ENCODE measurements at places on chromosomes 2 and 18.

DNA sequence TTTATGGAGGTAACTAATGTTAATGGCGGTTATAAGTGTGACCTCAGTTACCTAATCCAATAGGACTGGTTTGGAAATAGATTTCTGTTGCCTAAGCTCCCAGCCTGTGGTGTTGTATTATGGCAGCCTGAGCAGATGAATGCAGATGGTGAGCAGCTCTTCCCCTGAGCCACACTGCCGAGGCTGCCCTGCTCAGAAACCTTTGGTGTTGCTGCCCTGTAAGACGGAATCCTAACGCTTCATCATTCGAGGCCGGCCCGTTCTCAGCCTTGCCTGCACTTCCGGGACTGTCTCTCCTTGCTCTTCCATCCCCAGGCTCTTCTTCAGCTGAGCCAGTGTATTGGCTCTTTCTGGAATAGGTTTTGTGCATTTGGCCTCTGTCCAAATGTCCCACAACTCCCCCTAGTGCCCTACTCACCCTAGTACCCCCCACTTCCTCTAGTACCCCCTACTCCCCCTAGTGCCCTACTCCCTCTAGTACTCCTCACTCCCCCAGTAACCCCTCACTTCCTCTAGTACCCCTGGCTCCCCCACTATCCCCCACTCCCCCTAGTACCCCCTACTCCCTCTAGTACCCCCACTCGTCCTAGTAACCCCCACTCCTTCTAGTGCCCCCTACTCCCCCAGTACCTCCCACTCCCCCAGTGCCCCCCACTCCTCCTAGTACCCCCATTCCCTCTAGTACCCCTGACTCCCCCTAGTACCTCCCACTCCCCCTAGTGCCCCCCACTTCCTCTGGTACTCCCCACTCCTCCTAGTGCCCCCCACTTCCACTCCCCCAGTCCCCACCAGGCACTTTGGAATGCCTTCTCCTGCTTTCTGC lies 106.0 kb upstream of the TAF1B start:
- peak; percentile 31 for DNase-seq

DNA sequence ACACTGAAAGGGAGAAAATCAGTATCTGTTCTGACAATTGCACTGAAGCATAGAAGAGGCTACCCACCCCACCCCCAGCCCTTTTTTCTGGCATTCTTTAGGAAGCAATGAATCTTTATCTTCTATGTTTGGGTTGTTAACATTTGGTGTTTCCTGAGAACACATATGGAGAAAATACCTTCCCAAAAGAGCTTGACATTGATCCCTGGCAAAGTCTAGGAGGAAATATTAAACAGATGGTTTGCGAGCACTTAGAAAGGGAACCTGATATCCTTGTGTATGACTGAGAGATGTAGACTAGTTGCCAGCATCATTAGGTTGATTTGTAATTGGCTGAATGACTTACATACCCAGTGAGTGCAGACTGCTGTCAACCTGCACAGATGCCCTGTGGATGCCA lies 42.9 kb downstream of the DOK1 start:
- DNase-seq, result no peak

- no peak for DNase-seq
Measured at GRCh38 chr2:63814114-63814513, 27.6 kb upstream of the UGP2 start.

DNA sequence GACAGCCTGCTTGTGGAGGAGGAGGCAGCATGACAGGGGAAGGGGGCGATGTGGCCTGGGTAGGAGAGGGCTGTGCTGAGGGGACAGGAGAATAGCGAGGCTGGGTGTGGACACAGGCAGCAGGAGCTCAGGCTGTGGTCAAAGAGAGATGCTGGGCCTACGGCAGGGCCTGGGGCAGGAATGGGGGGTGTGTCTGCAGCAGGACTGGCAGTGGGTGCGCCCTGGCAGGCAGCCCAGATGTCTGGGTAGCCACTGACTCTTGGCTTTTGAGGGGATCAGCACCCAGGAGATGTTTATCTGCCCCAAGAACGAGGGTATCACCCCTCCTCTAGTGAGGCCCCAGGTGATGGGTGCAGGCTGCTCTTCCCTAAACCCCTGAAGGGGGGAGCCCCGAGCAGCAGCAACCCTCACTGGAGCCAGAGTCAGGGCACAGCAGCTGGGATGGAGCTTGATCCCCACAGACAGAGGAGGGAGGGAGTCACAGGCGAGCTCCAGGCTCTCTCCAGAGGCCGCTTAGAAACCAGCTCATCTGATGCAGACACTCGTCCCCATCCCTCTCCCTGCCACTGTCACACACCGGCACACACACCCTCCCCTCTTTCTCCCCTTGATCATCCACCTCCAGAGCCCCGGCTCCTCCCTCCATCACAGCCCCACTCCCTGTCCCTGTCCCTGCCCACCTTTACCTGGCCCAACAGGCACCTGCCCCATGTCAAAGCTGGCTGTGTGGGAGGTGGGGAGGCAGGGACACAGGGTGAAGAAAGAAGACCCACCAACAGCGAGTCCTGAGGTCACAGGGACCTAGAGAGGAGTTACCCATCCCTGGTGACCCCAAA lies 29.8 kb upstream of the TNS1 start:
- no peak for DNase-seq

DNA sequence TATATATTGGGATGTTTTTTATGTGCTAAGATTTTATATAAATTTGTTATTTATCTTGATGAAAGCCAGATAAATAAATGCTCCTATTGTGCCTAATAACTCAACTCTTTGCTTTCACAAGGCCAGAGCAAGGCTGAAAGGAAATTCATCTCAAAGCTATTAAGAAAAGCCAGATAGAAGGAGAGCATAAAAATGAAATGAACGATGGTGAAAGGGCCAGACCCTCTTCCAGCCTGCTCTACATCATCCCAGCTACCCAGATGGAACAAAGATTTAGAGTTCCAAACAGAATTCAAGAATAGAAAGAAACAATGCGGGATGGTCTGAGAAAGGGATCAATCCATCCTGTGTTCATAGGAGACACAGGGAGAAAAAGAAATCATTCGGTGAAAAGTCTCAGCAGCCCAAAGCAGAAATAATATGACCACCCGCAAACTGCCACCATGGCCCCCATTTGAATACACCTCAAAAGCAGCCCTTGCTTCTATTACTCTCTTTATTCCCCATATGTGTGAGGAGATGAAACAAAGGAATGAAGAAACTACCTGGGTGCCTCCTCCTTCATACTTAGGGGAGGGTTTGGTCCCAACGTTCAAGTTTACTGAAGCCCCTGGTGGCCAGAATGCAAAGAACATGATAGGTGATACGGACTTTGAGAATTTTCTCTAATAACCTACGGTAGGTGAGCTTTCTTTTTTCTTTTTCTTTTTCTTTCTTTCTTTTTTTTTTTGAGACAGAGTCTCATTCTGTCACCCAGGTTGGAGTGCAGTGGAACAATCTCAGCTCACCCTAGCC lies 110.1 kb upstream of the FBXO11 start:
- peak; percentile 18 for DNase-seq

DNA sequence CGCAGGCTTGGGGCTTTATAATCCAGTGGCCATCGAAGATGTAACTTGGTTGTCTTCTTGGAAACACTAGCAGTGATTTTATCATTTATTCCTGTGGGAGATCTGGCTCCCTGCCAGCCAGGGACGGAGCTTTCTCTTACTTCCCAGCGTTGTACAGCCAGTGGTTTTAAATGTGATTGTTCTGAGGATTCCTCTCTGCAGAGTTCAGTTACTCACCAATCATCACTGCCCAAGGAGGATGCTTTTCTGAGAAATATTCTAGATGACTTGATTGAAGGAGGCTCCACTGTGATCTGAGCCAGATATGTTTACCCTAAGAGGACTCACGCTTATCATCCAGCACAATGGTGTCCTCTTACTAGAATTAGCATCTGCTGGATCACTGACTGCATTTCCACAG lies 744.3 kb downstream of the RNF144A start:
- no peak for DNase-seq

- DNase-seq, result peak; percentile 81
Measured at GRCh38 chr2:231601356-231602229, 8.9 kb downstream of the TEX44 start.

DNA sequence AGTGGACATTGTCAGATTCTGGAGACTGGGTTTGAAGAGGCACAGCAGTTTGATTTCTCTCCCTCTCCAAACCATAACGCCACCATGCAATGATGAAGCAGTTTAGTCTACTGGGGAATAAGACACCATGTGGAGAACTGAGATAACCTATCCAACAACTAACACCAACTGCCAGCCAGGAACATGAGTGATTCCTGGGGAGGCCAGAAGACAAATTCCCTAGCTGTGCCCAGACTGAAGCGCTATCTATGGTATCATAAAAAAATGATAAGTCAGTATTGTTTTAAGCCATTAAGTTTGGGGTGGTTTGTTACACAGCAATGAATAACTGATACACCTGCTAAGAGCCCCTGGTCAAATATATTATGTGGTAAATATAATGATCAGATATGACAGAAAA lies 129.3 kb downstream of the EXOC6B start:
- no peak for DNase-seq

Measured in CD4-positive, alpha-beta T cell treated with Interleukin-10 for 1 hour (primary cell).